ENCODE measurements at places on chromosomes 16 and 17.

- DNase-seq = peak; percentile 59
- peaks cover 43% of the 10 kb centered on the region for H3K36me3 ChIP-seq
- peak overlapping the region; percentile 97 for H3K4me3 ChIP-seq
- no peaks in the 10 kb centered on the region for H3K27me3 ChIP-seq
- peak overlapping the region; percentile 93 for H3K27ac ChIP-seq
These were observed 483 bp downstream of the RPA1 start for GRCh38 chr17:1830288-1830687.

DNA sequence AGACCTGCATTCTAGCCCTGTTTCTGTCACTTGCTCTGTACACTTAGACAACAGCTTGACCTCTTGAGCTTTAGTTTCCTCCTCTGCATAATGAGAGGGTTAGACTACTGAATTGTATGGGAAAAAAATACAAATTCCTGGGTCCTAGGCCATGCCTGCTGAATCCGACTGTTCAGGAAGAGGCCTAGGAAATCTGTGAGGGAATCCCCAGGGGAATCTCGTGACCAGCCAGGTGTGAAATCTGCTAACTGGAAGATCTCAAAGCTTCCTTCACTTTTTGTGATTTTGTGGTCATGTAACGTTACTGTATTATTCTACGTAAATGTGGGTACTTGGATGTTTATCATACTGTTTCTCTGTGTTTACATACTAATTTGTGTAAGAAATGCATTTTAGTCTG is 58.2 kb downstream of the CYLD start:
- no peak for DNase-seq
- H3K27me3 ChIP-seq = no peaks in the 10 kb centered on the region
- H3K27ac ChIP-seq = peak overlapping the region; percentile 11
- no peak overlapping the region for H3K4me3 ChIP-seq
- peaks cover 44% of the 10 kb centered on the region for H3K36me3 ChIP-seq
- H3K4me1 ChIP-seq = peaks cover 3% of the 10 kb centered on the region

DNA sequence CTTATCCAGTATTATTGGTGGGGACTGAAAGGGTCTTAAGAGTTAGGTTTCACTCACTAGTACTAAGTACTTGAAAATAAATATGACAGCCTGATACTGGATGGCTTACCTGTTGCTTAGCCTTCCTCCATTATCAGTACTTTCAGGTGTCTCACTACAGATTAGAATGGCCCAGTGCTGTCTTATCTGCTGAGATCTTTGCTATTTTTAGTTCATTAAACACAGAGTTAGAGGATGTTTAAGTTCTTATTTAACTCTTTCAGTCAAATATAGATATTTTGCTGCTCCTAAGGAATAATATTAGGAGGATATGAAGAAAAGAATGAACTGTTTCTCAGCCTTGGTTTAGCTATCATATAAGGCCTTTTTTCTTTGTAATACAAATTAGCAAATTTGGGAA is 74.8 kb downstream of the NLK start:
- DNase-seq = no peak
- no peak overlapping the region for H3K27ac ChIP-seq
- peaks cover 31% of the 10 kb centered on the region for H3K4me1 ChIP-seq
- no peaks in the 10 kb centered on the region for H3K27me3 ChIP-seq

DNA sequence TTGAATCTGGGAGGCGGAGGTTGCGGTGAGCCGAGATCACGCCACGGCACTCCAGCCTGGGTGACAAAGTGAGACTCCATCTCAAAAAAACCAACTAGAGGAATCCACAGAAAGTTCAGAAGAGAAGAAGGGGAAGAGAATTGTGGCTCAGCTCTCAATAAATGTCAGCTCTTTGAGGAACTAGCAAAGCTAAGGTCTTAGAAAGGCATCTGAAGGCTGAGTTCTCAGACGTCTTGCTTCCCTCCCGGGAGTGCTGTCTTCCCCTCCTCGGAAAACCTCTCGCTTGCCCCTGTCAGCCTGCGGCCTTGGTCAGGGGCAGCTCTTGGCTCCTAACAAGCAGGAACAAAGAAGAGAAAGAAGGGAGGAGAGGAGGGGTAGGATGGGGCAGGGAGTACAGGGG is 5.3 kb downstream of the SHPK start:
- H3K27ac ChIP-seq = no peak overlapping the region
- H3K27me3 ChIP-seq = no peaks in the 10 kb centered on the region
- no peak overlapping the region for H3K4me3 ChIP-seq
- DNase-seq = no peak
- peaks cover 15% of the 10 kb centered on the region for H3K4me1 ChIP-seq
